ENCODE measurements at places on chromosomes 7 and 10.
A peak's percentile ranks its signal among the peaks of the same experiment; 100 is the strongest.

DNA sequence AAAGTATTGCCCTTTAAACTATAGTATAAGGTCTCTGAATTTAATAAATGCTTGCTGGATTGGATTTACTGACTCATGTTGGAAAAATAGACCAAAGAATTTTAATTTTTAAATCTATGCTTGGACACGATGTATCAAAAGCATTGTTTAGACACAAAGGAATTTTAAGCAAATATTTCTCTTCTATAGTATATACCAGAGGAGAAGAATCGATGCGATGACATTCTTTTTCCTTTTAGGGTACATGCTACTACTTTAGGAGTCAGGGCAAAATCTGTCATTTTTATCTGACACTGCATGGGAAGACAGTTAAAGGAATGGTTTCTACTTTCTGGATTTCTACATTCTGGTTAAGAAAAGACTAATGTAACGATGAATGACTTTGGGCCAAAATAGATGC is 339.9 kb downstream of the BMPER start:
- no peak for DNase-seq

DNA sequence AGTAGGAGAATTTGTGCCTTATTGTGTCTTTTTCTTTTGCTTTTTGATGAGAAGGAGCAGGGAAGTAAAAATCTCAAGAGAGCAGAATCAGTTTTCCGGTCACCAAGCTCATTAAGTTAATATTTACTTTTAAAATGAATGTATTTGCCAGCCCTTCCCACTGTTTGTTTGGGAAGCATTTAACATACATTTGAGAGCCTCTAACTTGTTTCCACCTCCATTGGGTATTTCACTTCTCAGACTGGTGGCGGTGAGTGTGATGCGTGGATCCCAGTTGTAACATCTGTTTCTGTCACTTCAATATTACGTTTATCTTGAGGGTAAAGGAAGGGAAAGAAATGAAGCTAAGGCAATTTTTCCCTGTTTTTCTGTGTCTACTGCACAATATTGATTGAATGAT is 22.8 kb downstream of the CDK14 start:
- no peak for DNase-seq

DNA sequence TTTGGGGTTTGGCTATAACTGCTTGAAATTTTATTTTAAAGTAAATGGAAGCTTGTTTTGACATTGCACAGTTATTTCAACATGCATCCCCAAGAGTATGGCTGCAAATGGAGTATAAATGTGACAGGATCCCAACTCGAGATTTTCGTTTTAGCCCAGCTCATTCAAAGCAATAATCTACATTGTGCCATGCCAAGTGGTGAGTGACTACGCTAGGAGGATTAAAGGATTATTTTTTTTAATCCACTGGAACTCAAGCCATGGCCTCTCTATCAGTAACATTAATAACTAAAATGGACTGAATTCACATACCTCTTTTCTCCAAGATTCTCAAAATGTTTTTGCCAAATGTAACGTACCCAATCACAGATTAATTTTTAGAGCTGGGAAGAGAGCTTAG is 60.6 kb upstream of the AUTS2 start:
- DNase-seq: no peak

- DNase-seq: no peak
Measured at GRCh38 chr10:53952698-53953630, 848.1 kb downstream of the PCDH15 start.

- DNase-seq: peak; percentile 31
Measured at GRCh38 chr10:63217120-63217605, 84.0 kb downstream of the NRBF2 start.

DNA sequence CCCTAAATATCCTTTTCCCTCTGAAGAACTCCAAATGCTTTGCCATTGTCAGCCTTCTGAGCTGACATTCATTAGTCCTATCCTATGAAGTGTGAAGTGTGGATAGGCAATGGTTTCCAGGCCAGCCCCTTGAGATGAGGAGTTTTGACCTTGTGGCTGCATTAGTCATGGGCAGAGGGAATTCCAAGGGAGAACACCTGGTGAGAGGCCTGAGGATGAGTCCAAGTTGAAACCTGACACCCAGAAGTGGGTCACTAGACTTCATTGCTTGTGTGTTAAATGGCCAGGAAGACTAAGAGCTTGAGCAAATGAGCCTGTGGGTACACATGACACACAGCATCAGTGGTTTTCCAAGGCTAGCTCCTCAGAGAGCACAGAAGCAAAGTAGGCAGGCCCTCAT is 260.8 kb downstream of the SKAP2 start:
- no peak for DNase-seq

DNA sequence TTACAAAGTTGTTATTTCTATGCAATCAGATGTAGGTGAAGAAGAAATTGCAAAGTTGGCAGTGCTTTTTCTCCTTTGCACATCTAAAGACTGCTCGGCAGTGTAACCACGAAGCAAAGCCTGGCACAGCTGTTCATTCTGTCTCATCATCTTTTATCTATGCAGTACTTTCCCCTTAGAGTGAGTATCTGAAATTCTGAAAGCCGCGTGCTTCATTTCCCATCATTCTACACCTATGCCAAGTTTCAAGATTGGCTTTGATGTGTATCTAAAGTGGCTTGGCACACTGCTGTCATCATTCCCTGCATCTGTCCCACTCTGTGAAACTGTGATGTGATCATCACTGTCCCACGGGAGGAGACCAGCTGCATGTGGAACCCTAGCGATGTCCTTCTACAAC is 15.2 kb downstream of the SOSTDC1 start:
- DNase-seq: no peak

DNA sequence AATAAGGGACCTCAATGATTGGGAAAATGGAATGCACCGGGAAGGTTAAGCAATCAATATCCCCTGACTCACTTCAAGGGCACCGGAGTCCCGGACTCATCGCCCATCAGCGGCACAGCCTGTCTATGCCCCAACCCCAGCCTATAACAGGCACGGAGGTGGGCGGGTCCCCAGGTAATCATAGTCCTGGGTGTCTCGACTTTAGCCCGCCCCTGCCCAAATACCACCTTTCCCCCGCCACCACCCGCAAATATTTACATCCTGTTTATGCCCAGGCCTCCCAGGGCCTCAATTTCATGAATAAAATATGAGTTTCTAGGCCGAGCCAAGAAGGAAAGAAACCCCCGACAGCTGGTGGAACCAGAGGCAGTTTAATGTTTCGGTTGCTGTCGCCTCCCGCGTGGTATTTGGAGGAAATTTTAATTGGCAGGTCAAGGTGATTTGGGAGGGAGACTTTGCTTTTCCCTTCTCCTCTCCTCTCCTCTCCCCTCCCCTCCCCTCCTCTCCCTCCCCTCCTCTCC is 15.6 kb upstream of the RFC2 start:
- DNase-seq: peak; percentile 45

DNA sequence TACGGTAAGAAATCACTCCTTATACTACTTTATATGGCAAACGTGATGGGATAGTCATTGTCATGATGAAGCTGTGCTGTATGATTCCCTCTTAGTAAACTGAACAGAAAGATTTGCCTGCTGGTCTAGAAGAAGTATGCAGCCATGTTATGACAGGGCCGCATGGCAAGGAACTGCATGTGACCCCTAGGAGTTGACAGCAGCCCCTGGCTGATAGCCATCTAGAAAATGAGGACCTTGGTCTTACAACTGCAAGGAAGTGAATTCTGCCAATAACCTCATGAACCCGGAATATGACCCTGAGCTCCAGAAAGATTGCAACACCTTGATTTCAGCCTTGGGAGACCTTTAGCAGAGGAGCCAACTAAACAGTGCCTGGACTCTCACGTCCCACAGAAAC is 193.3 kb downstream of the SEMA3E start:
- DNase-seq: no peak

GRCh38 chr7:5420067-5420880 is 3.4 kb downstream of the TNRC18 start:
- no peak for DNase-seq

DNA sequence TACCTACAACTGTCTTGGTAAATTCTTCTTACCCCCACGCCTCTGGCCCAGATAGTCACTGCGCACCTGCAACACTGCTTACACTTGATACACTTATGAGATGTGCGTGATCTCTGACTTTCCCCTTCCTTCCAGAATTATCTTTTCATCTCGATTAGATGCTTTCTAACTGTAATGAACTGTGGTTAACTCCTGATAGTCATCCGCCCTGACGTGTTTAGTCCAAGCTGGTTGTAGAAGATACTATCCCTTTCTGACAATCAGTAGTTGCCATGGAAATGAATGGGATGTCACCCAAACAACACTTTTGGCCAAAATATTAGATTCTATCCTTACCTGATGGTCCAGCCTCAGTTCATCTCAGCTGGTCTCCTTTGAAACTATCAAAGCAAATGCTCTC is 241.5 kb downstream of the ADAM12 start:
- DNase-seq: no peak

DNA sequence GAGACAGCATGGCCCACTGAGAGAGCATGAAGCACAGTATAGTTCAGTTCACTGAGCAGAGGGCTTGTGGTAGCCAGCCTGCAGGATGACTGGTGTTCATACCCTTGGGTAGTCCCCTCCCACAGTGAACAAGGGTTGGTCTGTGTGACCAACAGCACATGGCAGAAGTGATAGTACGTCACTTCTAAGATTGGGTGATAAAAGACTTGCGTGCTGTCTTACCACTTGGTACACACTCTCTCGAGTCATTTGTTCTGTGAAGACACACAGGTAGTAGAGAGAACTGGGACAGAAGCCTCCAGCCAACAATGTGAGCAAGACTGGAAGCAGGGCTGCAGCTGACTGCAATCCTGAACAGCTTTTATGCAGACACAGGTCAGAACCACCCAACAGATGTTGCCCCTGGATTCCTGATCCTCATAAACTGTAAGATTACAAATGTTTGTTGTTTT is 14.6 kb downstream of the EPC1 start:
- peak; percentile 30 for DNase-seq

- no peak for DNase-seq
Measured at GRCh38 chr7:23357190-23358093, 58.3 kb downstream of the MALSU1 start.

- DNase-seq: no peak
Measured at GRCh38 chr7:95180-95862, 97.0 kb upstream of the FAM20C start.

DNA sequence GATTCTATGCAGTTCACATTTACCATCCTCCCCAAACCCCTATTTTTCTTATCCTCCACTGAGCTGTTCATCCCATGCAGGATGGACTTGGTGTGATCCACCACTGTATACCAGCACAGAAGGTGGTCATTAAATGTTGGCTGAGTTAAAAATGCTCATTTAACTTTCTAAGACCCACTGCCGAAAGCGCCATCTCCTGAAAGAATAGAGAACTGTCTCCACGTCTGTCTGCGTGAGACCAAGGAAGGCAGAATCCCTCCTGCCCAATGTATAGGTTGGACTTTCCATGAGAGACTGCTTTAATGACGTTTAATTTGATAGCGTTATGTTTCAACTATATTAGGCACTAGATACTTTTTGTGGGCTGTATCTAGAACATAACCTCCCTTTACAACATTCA is 124.3 kb downstream of the GPAM start:
- no peak for DNase-seq

- no peak for DNase-seq
Measured at GRCh38 chr7:96238474-96238873, 83.4 kb downstream of the SLC25A13 start.

DNA sequence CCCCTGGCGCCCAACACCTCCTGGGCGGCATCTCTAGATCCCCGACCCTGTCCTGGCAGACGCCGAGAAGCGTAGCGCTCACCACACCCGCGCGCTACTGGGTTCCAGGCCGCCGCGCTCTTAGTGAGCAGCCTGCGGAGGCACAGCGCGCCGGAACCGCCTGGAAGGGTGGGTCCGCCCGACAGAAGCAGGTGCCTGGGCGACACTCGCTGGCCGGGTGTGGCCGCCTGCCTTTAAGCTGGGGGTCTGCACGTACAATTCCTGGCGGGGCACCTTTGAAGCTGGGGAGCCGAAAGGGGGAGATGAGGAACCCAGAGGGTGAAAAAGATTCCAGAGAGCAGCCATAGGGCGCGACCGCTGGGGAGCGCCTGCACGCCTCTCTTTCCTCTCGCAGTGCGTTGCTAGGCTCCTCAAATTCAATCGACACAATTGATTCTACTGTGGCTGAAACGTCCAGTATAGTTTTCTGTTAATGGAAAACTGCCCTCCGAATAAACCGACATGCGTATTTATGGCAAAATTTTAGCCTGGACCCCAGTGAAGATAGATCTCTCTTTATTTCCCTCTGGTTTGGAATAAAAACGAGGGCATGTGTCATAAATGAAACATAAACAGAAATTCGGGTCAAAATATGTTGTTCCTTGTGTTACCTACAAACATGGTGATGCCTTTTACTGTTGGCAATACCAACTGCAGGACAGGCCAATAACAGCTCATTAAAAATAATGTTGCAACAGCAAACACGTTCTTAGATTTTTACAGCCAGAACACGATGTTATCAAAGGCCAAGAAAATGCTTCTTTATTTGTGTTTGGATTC is 4.6 kb downstream of the HMX3 start:
- DNase-seq: no peak

DNA sequence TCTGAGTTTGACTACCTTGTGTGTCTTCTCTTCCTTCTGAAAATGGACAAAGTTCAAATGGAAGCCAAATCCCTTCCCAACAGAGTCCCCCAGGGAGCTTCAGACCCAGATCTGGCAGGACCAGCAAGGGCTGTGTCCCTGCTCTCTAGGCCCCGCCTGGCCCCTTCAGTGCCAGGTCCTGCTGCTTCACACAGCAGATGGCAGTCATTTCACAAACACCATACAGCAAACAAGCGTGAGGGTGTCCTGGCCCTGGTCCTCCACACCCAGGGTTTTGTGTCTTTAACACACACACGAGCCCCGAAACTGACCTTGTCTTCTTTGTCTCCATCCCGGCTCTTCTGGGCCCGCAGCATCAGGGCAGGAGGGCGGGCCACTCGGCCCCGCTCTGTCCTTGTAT is 145.0 kb downstream of the TCERG1L start:
- no peak for DNase-seq
